ENCODE measurements at places on chromosomes 12 and 14.

- DNase-seq, result no peak
These were observed 4.4 kb upstream of the HOXC9 start for GRCh38 chr12:53995378-53996239.

DNA sequence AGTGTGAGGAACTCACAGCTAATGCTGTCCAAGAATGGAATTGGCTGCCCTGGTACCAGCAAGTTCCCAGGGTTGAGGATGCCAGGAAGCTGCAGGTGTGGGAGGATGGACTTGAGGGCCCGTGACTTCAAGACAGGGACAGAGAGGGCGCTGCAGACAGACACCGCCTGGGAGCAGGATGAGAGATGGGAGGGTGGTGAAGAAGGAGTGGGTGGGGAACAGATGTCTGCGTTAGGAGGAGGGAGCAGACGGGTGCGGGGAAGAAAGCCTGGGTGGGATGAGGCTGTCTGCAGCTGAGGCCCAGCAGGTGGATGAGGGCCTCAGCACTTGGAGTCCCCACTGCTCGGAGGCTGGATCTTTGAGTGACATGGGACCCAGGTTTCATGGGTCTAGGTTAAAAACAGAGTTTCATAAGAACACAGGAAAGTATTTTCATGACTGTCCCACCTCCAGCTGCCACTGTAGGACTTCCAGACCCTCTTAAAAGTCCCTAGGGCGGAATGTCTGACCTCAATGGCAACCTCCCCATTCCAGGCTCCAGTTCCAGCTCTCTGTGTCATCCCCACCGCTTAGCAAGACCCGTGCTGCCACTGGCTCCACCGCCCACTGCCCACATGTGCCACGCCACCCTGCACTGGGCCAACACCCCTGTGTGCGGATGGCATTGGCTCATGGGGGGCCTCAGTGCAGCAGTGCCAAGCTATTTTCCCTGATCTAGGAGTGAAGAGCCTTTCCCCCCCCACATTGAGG lies 70.3 kb upstream of the SCN8A start:
- DNase-seq, result no peak

GRCh38 chr12:64743206-64743605 lies 16.0 kb downstream of the GNS start:
- no peak for DNase-seq

- no peak for DNase-seq
These were observed 50.9 kb downstream of the CHST11 start for GRCh38 chr12:104507672-104508071.

DNA sequence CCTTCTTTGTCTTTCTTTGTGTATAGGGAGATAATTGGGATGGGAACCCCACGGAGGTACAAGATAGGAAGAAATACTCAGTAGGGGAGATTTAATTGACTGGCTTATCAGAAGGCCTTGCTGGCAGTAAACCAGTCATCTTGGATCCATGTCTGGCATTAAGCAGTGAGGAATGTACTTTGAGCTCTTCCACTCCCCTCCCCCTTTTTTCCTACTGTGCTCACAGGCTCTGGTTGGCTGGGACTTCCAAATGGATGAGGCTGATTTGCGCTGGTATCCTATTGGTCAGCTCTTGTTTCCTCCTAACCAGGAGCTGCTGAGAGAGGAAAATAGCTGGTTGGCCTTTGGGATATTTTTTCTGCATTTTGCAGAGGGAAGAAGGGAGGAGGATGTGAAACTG lies 24.7 kb downstream of the NGDN start:
- DNase-seq, result no peak

DNA sequence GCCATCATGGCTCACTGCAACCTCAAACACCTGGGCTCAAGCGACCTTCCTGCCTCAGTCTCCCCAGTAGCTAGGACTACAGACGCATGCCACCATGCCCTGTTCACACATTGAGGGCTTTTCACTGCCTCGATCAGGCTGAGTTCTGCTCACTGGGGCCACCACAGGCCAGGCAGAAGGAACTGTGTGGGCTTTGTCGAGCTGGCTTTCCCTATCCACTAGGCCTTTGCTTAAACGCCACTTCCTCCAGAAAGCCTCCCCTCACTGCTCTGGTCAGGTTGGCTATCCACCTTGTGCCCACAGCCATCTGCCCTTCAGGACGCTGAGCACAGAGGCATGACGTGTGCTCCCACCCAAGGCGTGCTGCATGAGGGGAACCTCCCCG lies 45.2 kb downstream of the MLXIP start:
- DNase-seq, result no peak

DNA sequence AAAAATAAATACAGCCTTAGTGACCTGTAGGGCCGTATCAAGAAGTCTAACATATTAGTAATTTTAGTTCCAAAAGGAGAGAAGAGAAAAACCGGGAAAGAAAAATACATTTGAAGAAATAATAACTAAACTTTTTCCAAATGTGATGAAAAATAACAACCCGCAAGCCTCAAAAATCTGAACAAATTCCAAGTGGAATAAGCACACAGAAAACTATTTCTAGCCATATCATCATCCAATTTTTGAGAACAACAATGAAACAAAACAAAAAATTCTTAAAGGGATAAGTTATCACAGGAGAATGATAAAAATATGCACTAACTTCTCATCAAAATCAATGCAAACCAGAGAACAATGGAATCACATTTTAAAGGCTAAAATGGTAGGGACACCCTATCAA lies 198.1 kb upstream of the PLXNC1 start:
- no peak for DNase-seq
